NCI-H524 (cell line): ENCODE measurements at places on chromosomes 5 and 9.

DNA sequence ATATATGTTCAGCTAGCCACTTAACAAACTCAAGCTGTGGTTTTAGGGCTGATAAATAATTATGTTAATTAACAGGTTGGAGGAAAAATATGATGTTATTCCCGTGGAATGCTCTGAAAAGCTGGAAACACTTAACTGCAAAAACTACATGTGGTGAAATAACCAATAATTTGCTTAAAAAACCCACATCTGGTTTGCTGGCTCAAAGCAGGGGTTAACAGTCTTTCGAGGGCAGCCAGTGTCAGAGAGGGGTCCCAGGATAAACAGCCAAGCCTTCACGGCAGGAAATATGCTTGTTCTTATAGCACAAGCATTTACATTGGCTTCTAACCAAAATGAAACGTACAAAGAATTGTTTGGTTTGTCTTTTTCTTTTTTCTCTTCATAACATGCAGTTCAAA, 254.0 kb upstream of the GAS1 start:
- DNase-seq = no peak

DNA sequence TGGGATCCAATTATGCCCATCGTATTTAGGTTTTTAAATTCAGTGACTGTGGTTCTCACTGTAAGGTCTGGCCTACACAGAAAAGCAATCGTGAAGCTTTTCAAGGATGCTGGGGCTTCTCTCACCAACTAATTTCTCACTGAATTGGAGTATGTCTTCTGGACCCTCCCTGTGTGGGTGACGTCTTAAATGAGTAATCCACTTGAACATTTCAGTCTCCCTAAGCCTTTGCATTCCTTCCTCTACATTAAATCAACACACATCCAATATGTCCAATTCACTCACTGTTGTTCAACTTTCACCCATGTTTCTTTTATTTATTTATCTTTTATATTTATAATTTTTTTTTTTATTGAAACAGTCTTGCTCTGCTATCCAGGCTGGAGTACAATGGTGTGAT, 12.5 kb upstream of the BTF3 start:
- DNase-seq = no peak

DNA sequence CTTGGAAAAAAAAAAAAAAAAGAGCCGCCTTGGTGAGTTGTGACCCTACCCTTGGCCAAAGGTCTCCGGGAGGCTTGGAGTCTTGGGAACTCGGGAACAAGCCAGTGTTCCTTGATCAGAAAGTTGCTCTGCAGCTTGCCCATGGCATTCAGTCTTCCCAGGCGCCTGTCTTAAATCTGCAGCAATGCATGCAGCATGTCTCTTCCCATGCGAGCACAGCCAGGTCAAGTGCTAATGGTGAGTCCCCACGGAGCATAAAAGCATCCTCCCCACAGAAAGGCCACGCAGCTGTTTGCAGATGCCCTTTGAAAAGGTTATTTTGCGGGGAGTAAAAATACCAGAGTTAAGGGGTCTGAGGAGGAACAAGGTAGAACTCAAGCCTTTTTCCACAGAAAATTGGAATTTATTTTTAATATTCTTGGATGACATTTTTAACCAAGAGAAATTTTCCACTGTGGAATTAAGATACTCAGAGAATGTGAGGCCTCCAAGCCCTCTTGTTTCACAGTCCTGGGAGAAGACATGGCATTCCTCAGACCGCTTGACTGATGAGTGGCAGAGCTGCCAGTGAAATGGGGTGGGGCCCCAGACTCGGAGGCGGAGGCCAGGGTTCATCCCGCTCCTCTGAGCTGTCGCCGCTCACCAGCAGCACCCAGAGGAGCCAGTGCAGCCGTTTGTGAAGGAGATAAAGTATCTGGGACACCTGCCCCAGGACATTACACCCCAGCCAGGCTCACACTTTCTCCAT, 81.6 kb downstream of the CYFIP2 start:
- DNase-seq = no peak

DNA sequence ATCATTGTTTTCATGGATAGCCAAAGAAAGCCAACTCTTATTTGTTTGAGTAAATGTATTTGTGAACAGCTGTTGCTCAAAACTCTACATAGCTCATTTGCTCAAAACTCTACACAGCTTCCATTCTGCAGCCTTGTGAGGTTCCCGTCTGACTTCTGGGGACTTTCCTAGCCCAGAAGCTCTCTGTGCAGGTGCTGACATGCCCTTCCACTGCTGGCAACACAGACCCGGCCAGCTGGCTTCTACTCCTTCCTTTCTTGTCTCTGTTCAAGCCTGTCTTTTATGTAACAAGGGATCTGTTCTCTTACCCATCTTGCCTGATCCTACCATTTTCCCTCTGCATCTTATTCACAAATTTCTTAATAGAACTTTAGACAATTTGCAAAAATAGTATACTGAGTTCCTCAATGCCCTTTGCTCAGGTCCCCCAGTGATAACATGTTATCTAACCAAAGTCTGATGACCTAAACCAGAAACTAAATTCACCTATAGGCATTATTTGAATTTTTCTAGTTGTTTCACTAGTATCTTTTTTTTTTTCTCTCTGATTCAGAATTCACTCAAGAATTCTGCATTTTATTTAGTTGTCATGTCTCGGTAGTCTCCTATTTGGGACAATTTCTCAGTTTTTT, 556.5 kb upstream of the SEMA6A start:
- no peak for DNase-seq

- no peak for DNase-seq
These were observed 50.0 kb upstream of the RAI14 start for GRCh38 chr5:34606101-34606500.

DNA sequence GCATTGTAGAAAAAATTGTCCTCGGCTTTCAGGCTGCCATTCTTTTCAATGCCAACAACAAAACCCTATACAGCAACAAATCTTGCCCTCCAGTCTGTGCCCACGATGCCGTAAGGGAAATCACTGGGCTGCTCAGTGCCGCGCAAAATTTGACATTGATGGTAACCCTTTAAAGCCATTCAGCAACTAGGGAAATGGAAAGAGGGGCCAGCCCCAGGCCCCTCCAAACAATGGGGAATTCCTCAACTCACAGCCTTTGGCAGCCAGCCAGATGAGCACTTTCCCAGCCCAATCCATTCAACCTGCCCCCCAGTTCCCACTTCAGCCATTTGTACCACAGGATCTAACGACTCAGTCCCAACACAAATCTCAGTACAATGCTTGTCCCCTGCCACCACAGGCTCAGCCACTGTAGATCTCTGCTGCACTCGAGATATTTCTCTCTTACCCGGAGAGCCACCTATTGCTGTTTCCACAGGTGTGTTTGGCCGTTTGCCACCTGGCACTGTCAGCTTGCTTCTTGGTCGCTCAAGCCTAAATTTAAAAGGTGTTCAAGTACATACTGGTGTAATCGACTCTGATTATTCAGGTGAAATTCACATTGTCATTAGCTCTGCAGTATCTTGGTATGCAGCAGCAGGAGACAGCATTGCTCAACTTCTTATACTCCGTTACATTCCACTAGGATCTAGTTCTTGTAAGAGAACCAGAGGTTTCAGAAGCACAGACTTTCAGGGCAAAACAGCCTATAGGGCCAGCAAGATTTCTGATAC, 103.3 kb downstream of the SYK start:
- DNase-seq = no peak

GRCh38 chr5:137565450-137565849, 66.3 kb upstream of the SPOCK1 start:
- no peak for DNase-seq

DNA sequence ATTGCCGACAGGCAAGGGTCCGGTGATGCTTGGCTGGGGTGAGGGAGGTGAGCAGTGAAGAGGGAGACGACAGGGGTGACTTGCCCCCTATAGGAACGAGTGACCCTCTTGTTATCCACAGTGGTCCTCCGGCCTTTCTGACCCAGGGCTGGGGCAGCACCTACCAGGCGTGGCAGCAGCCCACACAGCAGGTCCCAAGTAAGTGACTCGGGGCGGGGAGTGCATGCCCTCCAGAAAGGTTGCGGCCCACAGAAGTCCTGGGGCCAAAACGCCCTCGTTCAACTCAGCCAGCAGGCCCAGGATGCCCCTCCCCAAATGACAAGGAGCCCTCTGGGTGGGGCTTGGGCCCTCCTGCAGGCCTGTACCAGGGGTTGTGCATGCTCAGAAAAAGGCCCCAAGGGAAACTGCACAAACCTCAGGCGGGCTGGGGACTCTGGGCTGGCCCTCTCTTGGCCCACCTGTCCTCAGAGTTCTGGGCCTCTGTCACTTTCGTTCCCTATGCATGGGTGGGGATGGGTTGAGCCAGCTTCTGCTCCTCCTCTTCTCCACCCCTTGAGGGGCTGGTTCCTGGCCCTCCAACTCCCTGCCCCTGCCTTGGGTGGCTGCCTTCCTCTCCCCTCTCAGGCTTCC, 32.2 kb upstream of the PRDM12 start:
- no peak for DNase-seq

- DNase-seq = no peak
These were observed 11.8 kb downstream of the NREP start for GRCh38 chr5:111745075-111745739.

- DNase-seq = no peak
These were observed 733 bp downstream of the HSPA4 start for GRCh38 chr5:133052317-133053175.

DNA sequence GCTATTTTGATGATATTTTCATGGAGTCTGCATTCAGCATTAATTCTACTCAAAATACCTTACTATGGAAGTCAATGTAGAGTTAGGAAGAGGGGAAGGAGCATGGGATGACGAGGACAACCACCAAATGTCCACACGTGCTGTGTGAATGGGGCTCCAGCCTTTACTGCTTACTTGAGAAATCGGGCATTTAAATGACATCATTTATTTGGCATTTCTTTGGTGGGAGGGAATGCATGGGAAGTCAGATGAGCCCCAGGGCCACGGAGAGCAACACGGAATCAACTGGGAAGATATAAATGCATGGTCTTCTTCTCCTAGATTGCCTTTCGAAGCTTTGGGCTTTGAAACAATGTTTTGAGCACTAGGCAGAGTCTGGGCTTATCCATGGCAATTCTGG, 458.5 kb upstream of the KLF4 start:
- DNase-seq = no peak

DNA sequence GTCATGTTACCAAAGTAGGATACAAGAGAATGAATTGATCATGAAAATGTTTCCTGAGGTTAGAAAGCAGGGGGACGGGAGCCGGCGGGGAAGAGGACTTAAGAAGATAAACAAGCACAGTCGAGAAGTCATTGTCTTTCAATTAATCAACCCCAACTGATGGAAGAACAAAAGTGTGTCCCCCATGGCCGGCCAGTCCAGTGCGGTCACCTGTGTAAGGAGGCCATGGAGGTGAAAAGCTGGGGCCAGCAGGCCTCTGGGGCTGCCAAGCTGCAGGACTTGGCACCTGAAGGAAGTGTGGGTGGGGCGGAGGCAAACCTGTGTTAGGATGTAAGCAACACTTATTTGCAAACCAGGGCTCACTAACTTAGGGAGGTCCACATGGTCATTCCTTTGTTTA, 223.3 kb upstream of the TBCA start:
- DNase-seq = no peak

DNA sequence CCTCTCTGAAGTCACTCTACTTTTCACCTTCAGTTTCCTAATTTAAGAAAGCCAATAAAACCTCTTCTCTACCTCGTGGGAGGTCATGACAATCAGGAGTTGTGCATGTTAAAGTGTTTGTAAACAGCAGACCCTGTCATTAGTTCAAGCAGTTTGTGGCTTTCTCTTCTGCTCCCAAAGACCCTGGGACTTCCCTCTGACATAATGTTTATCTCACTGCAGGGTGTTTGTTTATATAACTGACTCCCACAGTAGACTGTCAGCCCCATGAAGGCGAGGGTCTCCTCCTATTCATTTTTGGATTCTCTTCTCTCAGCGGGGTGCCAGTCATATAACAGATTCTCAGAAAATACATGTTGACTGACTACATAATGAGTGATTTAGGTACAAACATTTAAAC, 360.0 kb upstream of the ZNF462 start:
- no peak for DNase-seq

DNA sequence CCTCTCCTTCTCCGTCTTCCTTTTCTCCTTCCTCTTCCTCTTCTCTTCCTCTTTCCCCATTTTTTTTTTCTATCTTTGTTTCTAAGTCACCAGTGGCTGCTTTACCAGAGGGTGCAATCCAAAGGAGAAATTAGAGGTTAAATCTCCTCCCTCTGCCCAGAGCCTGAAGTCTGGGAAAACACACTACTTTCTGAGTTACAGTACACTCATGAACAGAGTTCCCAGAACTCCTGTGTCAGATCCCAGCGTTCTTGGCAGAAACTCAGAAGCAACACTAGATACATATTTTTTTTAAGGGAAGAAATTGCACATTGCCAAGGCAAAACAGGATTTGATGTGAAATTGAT, 189.0 kb downstream of the SNCAIP start:
- no peak for DNase-seq

DNA sequence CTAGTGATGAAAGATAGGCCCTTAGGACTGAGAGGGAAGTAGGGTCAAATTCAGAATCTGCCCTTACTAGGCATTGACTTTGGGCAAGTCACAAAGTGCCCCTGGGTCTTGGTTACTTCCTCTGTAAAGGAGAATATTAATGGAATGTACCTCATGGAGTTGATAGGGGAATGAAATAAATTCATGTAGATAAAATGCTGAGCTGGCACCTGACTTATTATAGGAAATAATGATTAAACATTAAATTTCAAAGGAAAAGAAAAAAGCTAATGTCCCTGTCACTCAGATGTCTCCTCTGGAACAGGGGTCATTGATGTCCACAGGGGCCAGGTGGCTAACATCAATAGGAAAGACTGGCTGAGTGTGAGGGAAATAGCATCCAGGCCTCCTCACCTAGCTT, 321.4 kb downstream of the TRIM32 start:
- no peak for DNase-seq

DNA sequence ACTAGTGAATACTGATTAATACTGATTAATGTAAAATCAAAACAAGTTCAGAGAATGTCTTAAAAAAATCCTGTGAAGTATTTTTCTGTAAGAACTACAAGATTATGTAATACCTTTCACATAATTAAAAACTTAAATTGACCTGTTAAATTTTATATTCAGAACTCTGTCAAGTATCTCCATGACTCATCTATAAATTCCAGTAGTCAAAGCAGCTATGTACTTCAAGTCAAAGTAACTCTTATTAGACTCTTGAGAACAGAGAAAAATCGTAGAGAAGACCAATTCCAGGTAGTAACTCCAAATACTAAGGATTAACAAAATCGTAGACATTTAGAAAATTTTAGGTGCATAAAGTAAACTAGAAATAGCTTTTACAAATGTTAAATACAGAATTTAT, 77.1 kb downstream of the HOMER1 start:
- DNase-seq = no peak
